CD4-positive, alpha-beta T cell treated with Interleukin-15 for 4 hours (primary cell): ENCODE measurements at places on chromosomes 7 and 10.

- DNase-seq = no peak
Observed at GRCh38 chr7:98116656-98117461, 10.2 kb downstream of the LMTK2 start.

DNA sequence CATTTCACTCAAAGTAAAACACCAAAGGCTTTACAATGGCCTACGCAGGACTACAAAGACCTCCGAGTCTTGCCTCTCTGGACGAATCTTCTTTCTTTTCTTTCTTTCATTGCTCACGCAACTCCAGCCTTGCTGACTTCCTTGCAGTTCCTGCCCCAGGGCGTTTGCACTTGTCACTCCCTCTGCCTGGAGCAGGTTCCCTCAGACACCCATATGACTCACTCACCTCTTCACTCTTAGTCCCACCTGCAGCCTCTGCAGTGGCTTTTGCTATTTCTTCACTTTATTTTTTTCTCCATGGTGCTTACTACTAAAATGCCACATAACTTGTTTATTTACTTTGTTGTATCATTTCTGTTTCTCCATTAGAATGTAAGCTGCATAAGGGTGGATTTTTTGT, 33.1 kb downstream of the GHRHR start:
- no peak for DNase-seq

- DNase-seq = no peak
Observed at GRCh38 chr7:35971133-35971891, 170.5 kb downstream of the SEPTIN7 start.

DNA sequence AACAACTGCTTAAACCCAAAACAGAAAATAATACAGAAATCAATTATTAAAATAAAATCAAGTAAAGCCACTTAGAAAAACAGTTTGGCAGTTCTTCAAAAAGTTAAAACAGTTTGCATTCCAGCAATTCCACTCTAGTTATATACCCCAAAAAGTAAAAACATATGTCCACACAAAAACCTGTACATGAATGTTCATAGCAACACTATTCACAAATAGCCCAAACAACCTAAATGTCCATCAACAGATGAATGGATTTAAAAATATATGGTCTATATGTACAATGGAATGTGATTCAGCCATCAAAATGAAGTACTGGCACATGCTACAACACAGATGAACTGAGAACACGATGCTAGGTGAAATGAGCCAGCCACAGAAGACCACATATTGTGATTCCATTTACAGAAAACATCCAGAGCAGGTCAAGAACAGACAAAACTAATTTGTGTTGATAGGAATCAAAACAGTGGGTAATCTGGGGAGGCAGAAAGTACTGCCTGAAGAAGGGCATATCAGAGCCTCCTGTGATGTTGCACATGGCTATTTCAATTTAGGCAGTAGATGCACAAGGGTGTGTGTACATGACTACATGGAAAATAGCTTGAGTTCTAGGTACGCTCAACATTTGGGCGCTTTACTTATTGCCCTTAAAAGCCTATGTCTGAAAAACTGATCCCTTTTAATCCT, 66.3 kb downstream of the CYTH3 start:
- no peak for DNase-seq

GRCh38 chr10:119608316-119609155, 11.8 kb upstream of the TIAL1 start:
- peak; percentile 31 for DNase-seq

DNA sequence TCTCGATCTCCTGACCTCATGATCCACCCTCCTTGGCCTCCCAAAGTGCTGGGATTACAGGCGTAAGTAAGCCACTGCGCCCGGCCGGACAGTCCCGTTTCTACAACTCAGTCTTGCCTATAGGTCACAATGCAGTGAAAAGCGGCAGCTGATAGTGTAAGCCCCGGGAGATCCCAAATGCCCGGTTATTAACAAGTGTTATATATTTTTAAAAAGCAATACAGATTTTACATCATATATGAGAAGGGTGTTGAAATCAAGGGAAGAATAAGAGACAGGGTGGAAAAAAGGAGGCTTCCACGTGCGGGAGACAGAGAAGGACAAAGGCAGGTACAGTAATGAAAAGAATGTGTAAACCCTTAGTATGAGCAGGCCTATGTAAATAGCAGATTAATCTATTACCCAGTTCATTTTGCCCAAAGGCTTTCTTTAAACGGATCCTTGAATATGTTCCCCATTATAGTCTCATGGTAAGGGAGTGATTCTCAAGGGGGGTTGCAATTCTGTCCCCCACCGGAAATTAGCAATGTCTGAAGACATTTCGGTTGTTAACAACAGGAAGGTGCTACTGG, 170.8 kb downstream of the PDE1C start:
- DNase-seq = no peak

- DNase-seq = no peak
Observed at GRCh38 chr10:103732339-103733044, 122.9 kb downstream of the SH3PXD2A start.

- DNase-seq = no peak
Observed at GRCh38 chr10:131419797-131420196, 108.3 kb upstream of the TCERG1L start.

GRCh38 chr10:132562916-132563456, 25.4 kb downstream of the INPP5A start:
- DNase-seq = no peak

DNA sequence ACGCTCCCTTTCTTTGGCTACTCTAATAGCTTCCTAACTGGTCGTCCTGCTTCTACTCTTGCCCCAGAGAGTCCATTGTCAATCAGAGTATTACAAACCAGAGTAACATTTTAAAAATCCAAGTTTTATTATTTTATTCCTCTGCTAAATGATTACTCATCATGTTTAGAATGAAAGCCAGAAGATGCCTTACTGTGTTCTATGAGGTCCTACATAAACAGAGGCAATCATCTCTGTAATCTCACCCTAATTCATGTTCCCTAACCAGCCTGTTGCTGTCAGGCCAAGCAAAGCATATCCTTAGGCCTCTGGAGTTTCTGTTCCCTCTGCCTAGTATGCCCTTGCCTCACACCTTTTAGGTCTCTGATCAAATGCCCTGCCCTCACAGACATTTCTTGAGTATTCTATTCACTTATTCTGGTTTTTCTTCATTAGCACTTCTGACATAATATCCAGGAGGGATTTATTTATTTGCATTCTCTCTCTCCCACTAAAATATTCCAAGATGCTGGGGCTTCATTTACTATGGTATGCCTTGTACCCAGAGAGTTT, 497.5 kb downstream of the PHTF2 start:
- no peak for DNase-seq

- no peak for DNase-seq
Observed at GRCh38 chr7:50923476-50923875, 140.8 kb upstream of the GRB10 start.

GRCh38 chr7:91263384-91264045, 718 bp upstream of the FZD1 start:
- DNase-seq = no peak

DNA sequence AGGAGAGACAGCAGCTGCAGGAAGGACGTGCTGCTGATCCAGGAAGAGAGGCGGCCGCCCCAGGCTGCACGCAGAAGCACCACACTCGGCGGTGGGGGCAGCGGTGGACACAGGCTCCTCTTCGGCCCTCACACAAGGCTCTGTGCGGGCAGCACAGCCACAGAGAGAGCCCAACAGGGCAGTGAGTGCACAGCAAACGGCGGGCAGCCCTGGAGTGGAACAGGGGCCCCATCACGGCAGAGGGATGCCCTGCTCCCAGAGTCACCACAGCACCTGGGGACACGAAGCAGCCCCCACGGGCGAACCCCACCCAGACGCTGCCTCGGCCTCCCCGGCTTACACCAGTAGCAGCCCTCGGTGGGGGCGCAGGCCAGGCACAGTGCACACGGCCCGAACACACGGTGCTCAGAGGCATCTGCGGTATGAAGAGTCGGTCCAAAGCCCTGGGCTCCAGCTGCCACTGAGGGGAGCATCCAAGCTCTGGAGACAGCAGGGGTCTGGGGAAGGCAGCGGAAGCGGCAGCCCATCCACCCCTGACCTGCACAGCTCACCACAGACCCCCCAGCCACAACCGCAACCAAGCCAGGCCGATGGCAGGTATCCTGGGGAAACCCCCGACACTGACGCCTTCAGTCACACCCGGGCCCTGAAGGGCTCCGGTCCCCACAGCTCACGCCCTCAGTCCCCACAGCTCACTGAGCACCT, 16.8 kb downstream of the NUDT1 start:
- DNase-seq = no peak
